ENCODE measurements at places on chromosomes 3 and 15.

GRCh38 chr3:59143447-59143846, 93.6 kb upstream of the CFAP20DC start:
- no peak for DNase-seq

DNA sequence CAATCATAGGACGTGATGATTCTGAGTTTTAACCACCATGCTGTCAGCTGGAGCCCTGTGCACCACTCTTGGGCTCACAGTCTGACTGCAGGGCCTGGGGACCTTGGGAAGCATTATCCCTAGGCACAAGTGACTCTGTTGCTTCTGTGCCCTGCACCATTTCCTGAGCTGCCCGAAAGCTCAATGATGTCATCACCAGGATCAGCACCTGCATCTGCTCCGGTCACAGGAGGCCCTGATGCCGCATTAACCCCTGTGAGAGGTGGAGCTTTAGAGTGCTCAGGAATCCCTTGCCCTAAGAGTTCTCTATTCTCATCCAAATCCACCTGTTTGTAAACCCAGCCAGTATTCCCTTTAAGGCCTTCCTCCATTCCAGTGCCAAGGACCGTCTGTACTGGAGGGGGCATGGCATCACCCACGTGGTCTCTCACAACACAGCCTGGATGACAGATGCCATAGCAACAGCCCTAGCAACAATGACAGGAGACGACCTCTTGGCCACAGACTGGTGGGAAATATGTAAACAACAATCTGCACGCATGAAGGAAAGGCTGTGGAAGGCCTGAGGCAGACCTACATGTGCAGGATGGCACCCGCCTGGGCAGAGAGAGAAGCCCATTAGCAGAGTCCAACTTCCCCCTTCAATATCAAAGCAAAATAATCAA, 37.9 kb downstream of the NTRK3 start:
- DNase-seq, result no peak

GRCh38 chr3:149808209-149808829, 4.7 kb upstream of the RNF13 start:
- DNase-seq, result peak; percentile 74

DNA sequence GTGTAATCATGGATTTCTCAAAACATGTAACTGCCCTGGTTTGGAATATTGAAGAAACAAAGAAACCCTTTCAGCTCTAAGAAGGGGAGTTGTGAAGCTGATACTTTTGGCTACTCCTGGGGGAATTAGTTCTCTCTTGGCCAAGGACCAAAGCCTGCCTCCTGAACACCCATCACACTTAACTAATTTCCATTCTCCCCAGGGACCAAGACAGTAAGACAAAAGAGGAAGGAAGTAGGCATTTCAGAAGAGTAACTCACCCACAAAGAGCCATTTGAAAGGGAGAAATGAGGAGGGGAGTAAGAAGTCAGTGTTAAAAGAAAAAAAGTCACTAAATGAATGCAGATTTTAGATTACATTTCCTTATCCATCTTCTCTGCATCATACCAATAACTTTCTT, 328.0 kb upstream of the SOX2 start:
- no peak for DNase-seq

DNA sequence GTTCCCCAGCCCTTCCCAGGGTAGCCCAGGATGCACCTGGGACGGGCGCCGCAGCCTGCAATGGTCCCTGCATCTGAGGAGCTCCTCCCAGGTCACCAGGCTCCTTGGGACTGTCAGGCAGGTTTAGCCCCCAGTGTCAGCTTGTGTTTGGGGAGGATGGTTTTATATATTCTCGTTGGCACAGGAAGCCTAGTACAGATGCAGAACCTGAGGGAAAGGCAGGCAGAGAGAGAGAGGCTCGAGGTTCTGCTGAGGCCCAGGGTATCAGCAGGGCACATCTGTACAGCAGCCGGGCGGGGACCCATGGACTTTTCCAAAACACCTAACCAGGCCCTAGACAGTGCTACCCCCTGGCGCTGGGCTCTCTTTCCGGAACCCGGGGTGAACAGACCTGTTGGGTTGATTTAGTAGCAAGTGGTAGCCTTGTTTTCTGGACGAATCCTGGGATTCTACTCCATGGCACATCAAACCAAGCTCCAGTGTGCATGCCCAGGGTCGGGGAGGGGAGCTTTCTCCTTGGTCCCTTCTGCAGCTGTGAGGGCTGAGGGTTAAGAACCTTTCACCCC, 8.6 kb downstream of the PAK6 start:
- no peak for DNase-seq

DNA sequence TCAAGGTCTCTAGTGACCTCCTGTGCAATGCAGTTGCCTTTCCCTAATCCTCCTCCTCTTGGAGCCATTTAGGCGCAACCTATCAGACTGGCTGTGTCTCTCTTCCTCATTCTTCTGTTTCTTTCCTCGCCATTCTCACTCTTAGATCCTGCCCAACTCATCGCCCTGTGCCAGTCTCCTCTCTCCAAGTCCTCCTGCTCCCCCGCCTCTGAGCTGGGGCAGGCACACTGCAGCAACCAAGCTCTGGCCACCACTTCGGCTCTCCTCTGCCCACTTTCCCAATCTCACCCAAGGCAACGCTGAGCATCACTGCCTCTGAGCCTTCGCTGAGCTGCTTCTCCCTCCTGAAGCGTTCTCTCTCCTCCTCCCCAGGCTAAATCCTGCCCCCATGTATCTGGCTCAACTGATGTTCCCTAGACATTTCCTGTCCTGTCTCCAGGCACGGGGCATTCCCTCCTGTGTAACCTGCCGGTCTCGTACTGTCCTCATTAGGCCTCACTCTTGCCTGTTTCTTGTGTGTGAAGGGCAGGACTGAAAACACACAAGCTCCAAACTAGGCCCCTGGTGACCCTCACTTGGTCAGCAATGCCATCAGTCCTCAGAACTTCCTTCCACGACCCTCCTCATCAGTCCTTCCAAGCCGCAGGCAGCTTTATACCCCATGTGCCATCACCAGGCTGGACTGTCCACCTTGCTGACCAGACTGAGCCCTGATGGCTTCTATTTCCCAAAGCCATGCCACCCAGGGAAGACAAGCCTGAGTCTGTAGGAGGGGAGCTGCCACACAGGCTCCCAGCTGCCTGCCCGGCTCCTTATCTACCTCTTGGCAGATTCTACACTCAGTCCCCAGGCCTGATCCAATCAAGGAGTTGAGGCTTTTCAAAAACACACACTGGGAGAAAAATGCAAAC, 85.6 kb downstream of the SEC22A start:
- DNase-seq, result no peak

- DNase-seq, result no peak
Observed at GRCh38 chr3:171172070-171172469, 145.6 kb upstream of the SLC2A2 start.

DNA sequence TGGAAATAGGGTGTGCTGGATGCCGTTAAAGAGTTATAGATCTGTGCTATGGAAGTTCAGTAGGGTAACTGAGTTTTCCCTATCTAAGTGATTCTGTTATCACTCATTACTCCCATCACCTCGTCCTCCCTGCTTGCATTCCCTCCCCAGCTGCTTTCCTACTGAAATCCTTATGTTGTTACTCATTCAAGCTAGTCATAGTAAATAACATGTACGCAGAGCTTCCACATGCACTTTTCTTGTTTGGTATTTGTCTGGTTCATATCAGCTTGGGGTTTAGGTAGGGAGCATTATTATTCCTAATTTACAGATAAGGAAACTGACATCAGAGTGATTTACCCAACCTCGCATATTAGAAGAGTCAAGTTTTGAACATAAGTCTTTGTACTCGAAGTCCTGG, 135.1 kb downstream of the HCN4 start:
- DNase-seq, result no peak

- no peak for DNase-seq
Observed at GRCh38 chr3:124876401-124876878, 10.7 kb downstream of the ITGB5 start.

- DNase-seq, result no peak
Observed at GRCh38 chr3:16998236-16998923, 113.6 kb downstream of the PLCL2 start.

- peak; percentile 43 for DNase-seq
Observed at GRCh38 chr15:84749111-84749991, 959 bp downstream of the ZNF592 start.
